ENCODE measurements at places on chromosomes 3 and 15.

DNA sequence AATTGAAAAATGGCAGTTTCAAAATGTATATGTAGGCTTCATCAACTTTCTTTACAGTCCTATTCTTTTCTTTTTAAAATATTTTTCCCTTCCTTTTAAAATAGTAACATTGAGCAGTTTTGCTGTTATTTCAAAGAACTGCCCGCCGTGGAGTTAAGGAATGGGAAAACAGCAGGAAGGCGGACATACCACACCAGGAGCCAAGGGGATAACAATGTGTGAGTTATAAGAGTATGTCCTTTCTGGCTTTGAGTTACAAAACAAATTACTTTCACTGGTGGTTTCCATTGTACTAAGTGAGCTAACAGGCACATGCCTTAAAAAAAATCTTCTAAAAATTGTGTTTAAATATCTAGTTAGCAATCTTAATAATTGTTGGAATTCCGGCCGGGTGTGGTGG lies 37.4 kb upstream of the FBXL22 start:
- DNase-seq = peak; percentile 56

- peak; percentile 55 for DNase-seq
Observed at GRCh38 chr15:66927201-66928077, 138.0 kb upstream of the SMAD3 start.

DNA sequence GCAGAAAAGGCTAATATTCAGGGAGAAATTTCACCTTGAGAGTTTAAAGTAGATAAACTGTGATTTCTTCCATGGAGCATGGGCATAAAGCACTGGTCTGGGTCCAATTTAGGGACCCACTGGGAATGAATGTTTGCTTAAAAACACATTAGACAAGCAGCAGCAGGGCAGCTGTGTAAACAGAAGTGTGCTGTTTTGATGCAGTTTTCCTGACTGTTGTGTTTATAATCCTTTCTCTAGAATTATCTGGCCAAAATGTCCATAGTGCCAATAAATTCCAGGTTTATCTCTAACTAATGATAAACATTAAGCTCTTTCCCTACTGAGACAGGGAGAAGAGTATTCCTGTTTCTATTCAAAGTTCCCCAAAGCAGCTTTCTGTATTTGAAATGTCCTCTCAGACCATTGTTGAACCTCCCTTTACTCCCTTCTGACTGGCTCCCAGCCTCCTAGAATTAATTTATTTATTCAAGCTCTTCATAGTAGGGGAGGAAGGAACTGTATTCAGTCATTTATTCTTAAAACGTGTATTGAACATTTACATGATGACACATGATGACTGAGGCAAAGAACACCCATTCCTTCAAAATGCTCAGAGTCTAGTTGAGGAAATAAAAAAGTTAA lies 7.0 kb upstream of the TM4SF18 start:
- DNase-seq = no peak

GRCh38 chr3:71573181-71573580 lies 10.3 kb downstream of the FOXP1 start:
- no peak for DNase-seq

DNA sequence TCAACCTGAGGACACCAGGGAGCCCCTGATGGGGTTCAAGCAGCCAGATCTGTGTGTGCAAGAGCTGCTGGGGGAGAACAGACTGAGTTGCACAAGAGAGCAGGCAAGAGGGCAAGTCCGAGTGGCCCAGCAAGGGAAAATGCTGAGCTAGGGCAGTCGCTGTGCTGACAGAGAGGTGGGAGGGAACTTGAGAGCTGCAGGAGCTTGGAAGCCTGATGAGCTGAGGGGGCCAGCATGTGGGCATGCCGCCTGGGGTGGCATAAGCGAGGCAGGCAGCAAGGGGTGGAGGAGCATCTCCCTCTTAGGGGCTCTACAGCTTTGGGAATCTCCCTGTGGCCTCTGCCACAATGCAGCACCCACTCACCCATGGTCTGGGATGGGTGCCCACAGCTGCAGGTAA lies 4.7 kb upstream of the CORO2B start:
- DNase-seq = no peak

DNA sequence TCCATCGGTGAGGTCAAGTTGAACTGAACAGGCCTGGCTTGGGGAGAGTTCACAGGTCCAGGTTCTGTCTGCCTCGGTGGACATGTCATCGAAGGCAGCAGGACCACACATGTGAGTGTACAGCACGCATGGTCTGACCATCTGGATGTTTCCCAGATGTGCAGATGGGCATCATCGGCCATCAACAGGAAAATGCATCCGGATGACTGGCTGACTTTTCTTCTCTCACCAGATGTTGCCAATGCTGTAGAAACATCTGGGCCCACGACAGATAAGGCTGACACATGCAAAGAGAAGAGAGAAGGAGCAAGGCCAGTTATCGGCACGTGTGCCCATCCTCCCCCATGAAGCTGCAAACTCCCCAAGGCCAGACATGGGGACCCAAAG lies 45.1 kb downstream of the NOX5 start:
- DNase-seq = no peak

- DNase-seq = no peak
Observed at GRCh38 chr3:141603473-141604035, 116.7 kb downstream of the RASA2 start.

DNA sequence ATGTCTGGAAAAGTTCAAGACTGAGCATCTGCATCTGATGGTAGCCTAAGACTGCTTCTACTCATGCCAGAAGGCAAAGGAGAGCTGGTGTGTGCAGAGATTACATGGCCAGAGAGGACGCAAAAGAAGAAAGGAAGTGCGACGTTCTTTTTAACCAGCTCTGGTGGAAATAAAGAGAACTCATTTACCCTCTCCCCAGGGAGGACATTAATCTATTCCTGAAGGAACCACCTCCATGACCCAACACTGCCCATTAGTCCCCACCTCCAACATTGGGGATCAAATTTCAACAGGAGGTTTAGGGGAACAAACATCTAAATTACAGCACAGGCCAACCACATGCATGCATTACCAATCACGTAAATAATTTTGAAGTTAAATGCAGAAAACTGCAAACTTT lies 1.5 kb upstream of the NCK1 start:
- DNase-seq = peak; percentile 49

DNA sequence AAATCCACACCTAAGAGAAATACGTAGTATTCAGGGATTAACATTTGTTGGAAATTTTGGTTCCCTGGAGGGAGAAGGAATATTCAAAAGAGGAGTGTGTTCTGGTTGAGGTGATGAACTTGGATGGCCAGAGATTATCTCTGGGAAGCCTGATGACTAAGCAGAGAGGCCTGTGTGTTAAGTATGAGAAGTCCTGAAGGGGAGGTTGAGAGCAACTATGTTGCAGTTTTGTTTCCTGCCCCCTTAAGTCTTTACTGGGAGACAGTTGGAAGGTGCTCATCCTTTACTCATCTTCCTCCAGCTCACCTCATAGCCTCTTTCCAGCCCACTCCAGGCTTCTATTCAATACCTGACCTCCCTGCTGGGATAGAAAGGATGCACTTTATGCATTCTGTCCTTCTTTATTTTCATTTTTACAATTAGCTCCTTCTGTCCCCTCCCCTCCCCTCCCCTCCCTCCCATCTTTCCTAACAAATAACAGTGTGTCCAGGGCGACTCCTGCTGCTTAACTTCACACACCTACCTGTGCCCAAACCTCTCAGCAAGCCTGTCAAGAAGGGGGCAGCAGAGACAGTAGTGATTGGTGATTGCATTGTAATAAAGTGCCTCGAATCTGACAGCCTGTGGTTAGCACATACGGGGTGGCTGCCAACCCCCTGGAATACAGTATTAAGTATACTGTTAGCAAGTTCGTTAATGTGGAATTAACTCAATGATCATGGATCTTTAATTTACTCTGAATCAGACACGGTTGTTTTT lies 11.9 kb downstream of the RAP2B start:
- peak; percentile 81 for DNase-seq

- no peak for DNase-seq
Observed at GRCh38 chr3:65837604-65838003, 201.1 kb downstream of the MAGI1 start.

DNA sequence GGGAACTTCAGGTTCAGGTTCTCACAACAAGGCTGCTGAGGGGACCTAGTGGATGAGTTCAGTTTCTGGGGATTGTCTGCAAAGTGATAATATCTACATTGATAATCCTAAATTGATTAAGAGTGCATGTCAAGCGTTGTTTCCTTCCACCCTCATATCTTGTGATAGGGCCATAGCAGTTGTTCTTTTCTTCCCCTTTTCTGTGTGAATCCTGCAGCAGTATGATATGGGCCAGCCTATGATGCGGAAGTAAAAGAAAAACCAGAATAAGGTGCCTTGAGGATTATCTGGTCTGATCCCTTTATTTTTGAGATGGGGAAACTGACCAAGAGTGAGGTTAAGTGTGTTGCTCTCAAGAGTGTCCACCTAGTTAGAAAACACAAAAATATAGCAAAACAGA lies 86.2 kb downstream of the MITF start:
- no peak for DNase-seq

- no peak for DNase-seq
Observed at GRCh38 chr3:24344784-24345439, 149.7 kb downstream of the THRB start.

DNA sequence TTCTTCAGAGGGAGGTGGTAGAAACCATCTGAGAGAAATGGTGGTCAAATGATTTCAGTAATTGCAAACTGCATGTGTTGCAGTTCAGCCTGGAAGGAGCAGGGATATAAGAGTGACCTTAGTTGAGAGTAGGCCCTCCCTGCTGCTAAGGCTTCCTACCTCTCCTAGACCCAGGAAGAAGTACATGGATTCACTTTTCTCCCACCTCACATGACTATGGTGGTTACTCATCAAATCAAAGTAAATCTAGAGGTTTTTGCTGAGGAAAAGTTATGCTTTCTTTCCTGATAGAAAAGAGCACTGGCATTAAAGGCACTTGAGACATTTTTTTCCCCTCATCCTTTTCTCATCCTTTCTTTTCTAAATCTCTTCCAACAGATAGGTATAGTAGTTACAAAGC lies 43.2 kb upstream of the LEKR1 start:
- DNase-seq = no peak

Measured in mesendoderm (in vitro differentiated cells).